ENCODE measurements at places on chromosomes 5 and 9.

- no peak for DNase-seq
Observed at GRCh38 chr5:86880785-86881492, 263.2 kb downstream of the COX7C start.

- no peak for DNase-seq
Observed at GRCh38 chr5:84032324-84032723, 311.7 kb upstream of the HAPLN1 start.

GRCh38 chr9:109506097-109506712 lies 8.1 kb upstream of the PTPN3 start:
- no peak for DNase-seq

GRCh38 chr5:149794487-149794971 lies 64.4 kb downstream of the PPARGC1B start:
- no peak for DNase-seq

GRCh38 chr9:29511680-29512079 lies 1938.4 kb upstream of the C9orf72 start:
- DNase-seq = no peak

DNA sequence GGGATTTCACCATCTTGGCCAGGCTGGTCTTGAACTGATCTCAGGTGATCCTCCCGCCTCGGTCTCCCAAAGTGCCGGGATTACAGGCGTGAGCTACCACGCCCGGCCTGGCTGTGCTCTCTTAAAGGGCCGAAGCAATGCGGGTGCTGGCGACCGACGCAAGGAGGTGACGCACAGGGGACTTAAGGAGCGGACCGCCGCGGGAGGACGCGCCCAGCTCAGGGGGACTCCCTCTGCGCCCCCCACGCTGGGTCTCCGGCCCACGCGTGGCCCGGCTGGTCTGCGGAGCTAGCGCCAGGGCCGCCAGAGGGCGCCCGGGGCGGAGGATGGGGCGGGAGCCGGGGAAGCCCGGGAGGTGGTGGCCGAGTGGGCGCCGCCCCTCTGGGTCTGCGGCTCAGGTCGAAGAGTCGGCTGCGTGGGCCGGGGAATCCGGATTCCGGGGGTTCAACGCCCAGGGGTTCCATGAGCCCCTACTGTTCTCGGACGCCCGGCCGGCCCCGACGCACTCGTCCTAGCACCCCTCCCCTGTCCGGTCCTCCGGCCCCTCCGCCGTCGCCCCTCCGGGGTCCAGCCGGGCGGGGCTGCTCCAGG lies 502 bp upstream of the CERCAM start:
- peak; percentile 37 for DNase-seq

- no peak for DNase-seq
Observed at GRCh38 chr5:73654171-73654811, 28.3 kb downstream of the ARHGEF28 start.

- no peak for DNase-seq
Observed at GRCh38 chr5:172453986-172454357, 353 bp downstream of the SH3PXD2B start.

- no peak for DNase-seq
Observed at GRCh38 chr9:133950629-133951111, 41.5 kb downstream of the VAV2 start.

GRCh38 chr5:133637206-133637605 lies 24.9 kb upstream of the FSTL4 start:
- DNase-seq = no peak

DNA sequence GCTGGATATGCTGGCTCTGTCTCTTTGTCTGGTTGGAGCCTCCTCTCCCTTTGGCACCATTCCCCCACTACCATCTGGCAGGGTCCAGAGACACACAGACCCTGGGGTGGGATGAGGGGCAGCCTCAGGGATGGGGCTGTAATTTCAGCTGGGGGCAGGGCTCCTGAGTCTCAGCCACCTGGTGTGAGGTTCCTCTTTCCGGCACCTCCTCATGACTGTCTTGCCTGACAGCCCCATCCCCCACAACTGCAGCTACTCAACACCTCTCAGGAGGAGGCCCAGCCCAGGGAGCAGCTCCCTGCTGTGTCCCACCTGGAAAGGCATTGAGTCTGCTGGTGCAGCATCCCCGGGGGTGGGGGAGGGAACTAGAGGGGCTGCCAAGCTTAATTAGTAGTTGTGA lies 11.7 kb upstream of the RPS14 start:
- DNase-seq = no peak

DNA sequence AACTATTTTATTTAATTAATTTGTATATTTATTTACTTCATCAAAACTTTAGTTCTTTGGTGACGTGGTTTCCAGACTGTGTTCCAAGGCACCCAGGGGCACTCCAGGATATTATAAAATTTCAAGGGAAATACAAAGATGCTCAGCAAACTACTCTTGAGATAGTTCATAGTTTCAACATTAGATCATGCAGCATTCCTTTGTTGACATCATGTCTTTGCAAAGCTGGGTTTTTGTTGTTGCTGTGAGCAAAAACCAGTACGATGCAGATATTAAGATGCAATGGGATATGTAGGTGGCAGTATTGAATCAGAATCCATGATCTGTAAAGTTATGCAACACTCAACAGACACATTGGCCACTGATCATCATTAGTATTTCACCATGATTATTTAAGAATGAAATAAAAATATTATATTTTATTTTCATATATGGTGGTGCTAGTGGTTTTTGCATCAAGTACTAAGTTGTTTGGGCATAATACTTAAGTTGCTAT lies 219.7 kb downstream of the ADCY2 start:
- DNase-seq = no peak

DNA sequence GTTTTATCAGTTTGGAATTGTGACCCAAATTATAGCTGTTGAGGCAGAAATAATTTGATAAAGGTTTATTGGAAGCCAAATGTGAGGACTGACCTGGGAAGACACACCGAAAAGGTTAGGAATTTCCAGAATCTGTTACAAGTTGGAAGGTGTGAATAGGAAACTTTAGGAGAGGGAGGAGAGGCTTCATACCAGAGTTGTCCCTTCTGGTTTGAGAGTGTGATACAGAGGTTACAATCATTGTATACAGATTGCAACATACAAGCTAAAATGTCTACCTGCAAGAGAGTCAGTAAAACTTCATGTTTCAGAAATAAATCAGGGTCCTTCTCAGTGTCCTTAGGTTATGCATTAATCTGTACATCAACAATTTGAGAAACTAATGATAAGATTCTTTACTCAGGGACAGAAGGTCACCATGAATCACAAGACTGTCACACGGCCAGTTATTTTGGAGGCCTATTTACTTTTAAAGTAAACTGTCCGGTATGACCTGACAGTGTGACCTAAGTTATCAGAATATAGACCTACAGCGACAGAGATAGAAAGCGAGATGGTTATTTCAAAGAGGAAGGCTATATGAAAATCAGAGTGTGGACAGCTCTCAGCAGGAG lies 204.9 kb upstream of the CTNND2 start:
- no peak for DNase-seq

- no peak for DNase-seq
Observed at GRCh38 chr9:133970581-133971058, 21.5 kb downstream of the VAV2 start.

- DNase-seq = no peak
Observed at GRCh38 chr9:95147452-95148207, 169.9 kb downstream of the FANCC start.

DNA sequence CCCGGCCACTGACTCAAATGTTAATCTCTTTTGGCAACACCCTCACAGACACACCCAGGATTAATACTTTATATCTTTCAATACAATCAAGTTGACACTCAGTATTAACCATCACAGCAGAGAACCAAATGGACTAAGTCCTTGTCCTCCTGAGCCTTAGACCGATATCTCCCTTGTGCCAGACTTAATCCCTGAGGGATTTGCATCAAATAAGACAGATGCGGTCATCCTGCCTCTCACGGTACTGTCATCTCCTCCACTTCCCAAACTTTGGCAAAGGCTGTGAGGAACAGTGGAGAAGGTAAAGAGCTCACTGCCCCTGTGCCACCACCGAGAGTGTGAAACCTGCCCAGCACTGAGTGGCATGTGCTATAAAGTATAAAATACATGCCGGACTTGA lies 6.5 kb upstream of the PRRC2B start:
- no peak for DNase-seq

- DNase-seq = no peak
Observed at GRCh38 chr9:15007698-15008097, 97.5 kb upstream of the FREM1 start.

DNA sequence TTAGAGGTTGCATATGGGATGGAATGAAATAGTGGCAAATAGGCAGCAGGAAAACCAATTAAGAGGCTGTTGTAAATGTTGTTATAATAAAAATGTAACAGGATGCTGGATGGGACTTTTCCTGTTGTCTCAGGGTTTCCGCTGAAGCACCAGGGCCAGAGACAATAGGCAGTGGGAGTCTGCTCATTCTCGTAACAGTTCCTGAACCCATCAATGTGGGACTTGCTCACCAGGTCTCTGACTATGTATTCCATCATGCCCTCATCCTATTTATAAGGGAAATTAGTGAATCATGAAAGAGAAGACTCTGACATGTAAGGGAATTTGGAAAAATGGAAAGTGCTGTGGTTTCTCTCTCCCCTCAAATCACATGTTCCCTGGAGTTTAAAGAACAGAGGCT lies 23.5 kb upstream of the SSBP2 start:
- DNase-seq = no peak

GRCh38 chr5:74275171-74275992 lies 365.1 kb downstream of the ENC1 start:
- DNase-seq = no peak

DNA sequence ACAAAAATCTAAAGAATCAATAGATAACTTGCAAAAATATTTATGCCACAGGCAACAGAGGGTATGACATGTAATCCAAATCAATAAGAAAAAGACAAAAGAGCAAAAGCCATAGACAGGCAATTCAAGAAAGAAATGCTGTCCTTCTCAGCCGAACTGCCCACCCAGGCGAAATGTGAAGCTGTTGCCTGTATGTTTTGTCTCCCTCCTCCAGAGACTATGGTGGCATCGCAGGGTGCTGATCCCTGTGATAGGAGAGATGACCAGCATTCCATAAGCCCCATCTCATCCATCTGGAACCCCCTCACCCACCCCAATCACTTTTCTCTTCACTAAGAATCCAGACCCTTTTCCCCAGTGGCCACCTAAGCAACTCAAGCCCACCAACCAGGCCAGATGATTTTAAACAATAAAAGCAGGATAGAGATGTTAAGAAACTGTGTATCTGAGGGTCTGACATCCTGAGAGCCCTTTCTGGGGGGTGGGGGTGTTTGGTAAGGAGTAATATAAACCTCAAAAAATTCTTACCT lies 5.3 kb upstream of the ACSL6 start:
- DNase-seq = no peak

DNA sequence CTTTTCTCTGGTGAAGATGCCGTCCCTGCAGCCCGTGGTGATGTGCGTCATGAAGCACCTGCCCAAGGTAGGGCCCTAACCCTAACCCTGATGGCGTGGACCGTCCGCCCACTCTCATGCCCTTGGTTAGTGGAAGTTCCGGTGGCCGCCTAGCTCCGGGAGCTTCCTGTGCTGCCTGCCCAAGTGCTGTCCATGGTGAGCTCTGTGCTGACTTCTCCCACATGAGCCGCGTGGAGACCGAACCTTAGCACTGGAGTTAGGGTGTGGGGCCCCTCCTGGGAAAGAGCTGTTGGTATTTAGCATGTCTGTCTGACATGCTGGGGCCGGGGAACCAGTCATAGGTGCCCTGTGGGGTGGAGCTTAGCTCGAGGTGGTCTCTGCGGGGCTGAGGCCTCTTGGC lies 1.2 kb downstream of the NELFB start:
- DNase-seq = no peak

- DNase-seq = no peak
Observed at GRCh38 chr9:92561374-92562330, 25.9 kb upstream of the ECM2 start.

- no peak for DNase-seq
Observed at GRCh38 chr5:6495433-6496206, 47.0 kb downstream of the UBE2QL1 start.

- no peak for DNase-seq
Observed at GRCh38 chr5:81895307-81895706, 76.5 kb upstream of the ATG10 start.

- DNase-seq = no peak
Observed at GRCh38 chr5:18797222-18797621, 1163.0 kb downstream of the TAF11L14 start.

GRCh38 chr5:172417983-172418630 lies 36.2 kb downstream of the SH3PXD2B start:
- DNase-seq = peak; percentile 55

DNA sequence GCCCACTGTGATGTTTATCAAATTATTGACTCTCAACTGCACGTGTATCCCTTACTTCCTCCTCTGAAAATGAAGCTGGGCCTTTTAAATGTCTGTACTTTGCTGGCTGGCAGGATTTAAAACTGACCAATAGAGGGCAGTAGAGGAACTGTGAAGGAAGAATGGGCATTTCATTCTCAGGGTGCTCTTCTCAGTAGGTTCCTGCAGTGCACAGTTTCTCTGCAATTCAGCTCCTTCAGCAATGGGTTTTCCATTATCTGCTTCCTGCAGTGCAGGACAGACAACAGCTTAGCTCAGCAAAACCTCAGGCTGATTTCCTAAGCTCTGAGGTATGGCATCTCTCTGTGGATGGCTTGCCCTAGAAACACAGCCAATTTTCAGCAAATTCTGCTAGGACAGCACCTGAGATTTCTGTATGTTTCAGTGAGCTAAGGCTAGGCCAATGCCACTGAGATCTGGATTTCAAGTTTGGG lies 298.4 kb upstream of the PRDM9 start:
- no peak for DNase-seq

GRCh38 chr5:58887721-58888409 lies 305.0 kb downstream of the RAB3C start:
- no peak for DNase-seq

- no peak for DNase-seq
Observed at GRCh38 chr5:91092859-91093783, 290.0 kb downstream of the ARRDC3 start.

DNA sequence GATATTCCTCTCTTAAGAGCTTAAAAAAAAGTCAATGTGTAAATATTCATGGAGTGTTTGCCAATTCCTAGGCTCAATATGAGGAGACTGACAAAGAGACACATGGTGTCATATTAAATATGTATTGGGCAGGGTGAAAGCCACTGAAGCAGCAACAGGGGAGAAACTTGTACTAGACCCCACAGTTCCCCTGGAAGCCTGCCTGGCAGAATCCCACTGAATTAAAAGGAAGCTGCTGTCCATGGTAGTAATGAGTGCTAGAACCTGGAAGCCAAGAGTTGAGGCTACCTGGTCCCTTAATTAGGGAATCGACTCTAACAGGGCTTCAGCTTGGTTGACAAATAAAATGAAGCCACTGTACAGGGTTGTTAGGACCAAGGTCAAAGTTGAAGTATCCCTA lies 129.4 kb upstream of the GPR151 start:
- no peak for DNase-seq

- DNase-seq = no peak
Observed at GRCh38 chr5:137605411-137605810, 106.3 kb upstream of the SPOCK1 start.

DNA sequence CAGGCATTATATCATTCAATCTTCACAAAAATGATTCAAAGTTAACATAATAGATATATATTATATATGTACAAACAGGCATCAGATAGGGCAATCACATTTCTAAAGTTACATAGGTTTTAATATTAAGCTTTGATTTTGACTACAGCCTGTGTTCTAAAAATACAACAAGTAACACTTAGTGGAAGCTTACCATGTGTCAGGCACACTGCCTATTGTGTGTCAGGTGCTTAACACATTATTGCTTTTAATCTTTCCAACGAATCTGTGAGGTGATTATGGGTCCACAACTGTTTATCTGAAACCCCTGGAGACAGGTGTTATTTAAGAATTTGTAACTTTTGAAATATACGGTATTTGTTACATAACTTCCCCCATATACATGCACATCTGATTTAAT lies 25.2 kb downstream of the FBN2 start:
- DNase-seq = no peak

Measured in nucleus accumbens (tissue), 56 donors.